GM04504 (cell line): ENCODE measurements at places on chromosomes 12 and 14.
A peak's percentile ranks its signal among the peaks of the same experiment; 100 is the strongest.

GRCh38 chr14:28608443-28608842, 158.1 kb upstream of the FOXG1 start:
- DNase-seq = no peak

DNA sequence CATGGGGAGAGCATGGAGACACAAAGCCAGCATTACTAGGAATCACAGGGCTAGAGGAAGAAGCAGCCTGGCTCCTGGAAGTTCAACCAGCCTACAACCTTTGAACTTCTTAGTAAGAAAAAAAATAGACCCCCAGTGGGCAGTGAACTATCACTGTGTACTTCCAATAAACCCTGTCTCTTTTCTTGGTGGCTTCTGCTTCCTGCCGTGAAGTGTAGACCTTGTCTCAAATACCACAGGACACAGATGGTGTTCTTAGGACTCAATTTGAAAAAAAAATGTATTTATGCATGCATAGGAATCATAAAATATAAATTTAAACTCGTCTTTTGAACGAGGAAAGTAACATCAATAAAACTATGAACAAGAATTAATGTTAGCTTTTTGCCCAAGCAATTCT, 3.6 kb upstream of the PTGER2 start:
- no peak for DNase-seq

- no peak for DNase-seq
These were observed 182.7 kb upstream of the TMPO start for GRCh38 chr12:98332642-98333041.

GRCh38 chr12:124888260-124888659, 24.6 kb upstream of the SCARB1 start:
- no peak for DNase-seq

DNA sequence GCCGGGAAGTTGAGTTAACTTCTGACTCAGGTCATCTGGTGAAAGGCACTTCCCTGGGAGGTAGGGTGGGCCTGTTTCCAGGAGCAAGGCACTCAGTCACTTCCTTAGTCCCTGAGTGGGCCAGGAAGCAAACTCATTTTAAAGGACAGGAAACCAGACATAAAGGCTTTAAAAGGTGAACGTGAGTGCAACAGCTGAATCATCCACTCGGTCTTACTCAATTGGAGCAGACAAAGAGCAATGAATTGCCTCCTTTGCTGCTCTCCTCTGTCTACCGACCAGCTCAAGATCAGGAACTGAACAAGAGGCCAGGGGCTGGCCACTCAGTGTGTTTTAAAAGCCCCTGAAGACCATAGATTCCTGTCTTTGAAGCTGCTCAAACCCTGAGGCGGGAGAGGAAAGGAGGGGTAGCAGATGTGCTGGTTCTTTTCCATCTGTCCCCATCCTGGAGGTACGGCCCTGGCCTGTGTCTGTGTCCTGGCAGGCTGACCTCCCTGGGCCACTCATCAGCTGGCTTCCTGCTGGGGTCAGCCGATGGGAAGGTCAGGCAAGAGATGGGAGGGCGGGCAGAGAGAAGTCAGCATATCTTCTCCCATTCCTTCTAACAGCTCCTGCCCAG, 148.9 kb downstream of the PPM1H start:
- DNase-seq = peak; percentile 93

- DNase-seq = peak; percentile 28
These were observed 113.5 kb upstream of the VASH1 start for GRCh38 chr14:76647697-76648298.

- DNase-seq = no peak
These were observed 33.6 kb downstream of the TNFAIP2 start for GRCh38 chr14:103156651-103157378.

DNA sequence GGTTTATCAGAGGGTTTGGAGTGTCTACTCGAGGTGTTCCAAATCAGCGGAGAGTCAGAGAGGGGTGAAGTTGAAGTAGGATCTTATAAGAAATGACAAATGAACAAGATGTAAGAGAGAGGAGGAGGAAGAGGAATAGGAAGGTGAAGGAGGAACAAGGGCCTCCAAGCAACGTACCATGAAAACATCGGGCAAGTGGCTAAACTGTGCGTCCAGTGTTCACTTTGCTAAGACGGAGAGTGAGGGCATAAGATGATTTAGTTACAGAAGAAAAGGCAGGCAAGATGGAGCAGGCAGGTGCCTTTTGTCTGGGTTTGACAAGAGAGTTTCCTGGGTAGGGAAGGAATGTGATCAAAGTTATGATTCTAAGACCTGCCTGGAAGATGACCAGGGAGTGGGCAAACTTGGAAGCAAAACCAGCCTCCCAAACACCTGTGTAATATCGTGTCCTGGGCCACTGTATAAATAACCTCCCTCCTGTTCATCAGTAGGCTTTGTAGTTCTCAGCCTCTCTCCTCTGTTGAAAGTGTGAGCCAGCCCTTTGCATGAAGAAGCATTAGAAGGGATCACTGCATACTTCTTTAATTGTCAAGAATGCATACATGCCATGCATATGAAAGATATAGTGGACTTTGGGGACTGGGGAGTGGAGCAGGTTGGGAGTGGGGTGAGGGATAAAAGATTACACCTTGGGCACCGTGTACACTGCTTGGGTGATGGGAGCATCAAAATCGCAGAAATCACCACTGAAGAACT, 111.4 kb downstream of the ZFP36L1 start:
- no peak for DNase-seq
